ENCODE measurements at places on chromosomes 6 and 20.

DNA sequence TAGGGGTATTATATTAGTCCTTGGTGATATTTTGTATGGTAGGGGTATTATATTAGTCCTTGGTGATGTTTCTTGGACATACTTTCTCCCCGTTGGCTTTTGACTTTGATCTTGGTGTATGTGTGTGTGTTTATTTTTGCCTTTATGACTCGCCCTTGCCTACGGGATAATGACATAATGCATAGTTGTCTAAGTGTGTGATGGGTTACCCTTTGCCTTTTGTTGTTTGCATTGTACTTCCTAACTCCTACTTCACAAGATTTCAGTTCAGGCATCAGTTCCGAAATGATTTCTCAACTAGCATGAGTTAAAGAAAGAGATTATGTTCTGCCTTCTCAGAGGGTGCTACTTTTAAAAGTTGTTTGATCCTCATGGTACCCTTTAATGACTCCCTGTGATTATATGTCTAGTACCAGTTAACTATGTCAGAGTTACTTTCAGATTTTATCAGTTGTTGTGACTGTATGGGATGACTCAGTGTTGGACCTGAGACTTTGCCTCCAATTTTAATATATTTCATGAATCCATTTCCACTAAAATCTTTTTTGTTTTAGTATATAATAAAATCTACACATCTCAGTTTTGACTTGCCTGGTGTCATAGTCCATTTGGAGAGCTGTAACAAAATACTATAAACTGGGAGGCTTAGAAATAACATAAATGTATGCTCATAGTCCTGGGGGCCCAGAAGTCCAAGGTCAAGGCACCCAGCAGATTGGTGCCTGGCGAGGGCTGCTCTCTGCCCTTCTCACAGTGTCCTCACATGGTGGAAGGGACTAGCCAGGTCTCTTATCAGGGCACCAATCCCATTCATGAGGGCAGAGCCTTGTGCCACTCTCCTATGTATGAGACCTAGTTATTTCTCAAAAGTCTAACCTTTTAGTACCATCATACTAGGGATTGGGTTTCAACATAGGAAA is 34.1 kb downstream of the CDYL start:
- no peak for DNase-seq

GRCh38 chr6:57222743-57223077 is 603 bp upstream of the RAB23 start:
- DNase-seq, result no peak

GRCh38 chr6:45132059-45132458 is 196.1 kb upstream of the RUNX2 start:
- no peak for DNase-seq

DNA sequence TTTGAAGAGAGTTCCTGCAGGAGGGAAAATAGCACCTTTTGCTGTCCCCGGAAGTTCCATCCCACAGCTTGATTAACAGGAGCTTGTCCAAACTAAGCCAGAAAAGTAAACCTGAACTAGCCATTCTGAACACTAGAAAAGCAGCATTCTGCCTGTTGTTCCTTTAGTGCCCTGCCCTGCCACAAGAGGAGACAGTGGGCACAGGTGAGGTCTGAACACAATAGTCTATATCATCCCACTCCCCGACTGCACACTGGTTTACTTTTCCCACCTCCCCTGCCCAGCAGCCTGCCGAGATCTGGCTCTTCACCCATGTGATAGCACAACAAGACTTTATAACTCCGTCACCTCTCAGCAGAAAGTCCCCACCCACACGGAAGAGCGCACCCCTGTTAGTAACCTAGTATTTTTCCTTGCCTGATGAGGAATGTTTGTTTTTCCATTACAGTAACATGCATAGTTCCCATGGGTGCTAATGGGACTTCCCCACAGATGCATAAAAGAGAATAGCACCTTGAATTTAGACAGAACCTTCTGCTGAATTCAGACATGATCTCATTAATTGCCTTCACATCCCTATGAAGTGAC is 59.7 kb downstream of the TFAP2A start:
- DNase-seq, result no peak

GRCh38 chr6:77178821-77179220 is 284.5 kb downstream of the HTR1B start:
- DNase-seq, result no peak

- no peak for DNase-seq
Measured at GRCh38 chr6:2560917-2561698, 189.6 kb downstream of the MYLK4 start.

- no peak for DNase-seq
Measured at GRCh38 chr6:124800222-124800621, 162.0 kb upstream of the RNF217 start.

- no peak for DNase-seq
Measured at GRCh38 chr20:56395166-56395565, 2.7 kb downstream of the CSTF1 start.

DNA sequence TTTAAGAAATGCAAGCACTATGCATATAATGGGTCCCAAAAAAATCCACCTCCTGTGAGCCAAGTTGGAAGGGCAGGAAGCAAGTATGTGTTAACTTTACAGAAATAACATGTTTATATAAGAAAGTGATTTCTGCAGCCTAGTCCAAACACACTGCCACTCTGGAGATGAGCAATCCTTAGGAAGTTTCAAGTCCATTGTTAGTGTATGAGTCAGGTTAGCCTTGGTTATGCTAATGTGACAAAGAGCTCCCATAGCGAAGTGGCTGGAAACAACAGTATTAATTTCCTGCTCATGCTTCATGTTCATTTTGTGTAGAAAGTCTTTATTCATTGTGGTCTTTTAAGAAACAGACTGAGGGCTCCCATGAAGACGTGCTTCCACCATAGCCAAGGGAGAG is 121.4 kb downstream of the TBXT start:
- no peak for DNase-seq

DNA sequence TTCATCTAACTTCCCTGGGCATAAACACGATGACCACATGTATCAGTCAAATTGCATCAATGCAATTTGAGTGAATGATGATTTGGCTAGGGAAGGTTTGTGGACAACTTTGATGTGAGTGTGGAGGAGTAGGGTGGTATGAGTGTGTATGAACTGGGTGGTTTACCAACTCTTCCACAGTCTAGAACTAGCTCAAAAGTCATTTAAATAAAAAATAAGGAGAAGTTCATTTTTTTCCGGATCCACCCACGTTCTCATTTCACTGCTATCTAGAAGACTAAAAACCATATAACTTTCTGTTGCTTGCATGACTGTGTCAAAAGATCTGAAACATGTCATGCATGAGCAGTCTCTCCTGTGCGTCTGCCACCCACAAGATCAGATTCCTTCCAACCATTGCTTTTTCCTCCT is 23.6 kb downstream of the SLC35D3 start:
- no peak for DNase-seq
